A549 (cell line): ENCODE measurements at places on chromosomes 4 and X.

DNA sequence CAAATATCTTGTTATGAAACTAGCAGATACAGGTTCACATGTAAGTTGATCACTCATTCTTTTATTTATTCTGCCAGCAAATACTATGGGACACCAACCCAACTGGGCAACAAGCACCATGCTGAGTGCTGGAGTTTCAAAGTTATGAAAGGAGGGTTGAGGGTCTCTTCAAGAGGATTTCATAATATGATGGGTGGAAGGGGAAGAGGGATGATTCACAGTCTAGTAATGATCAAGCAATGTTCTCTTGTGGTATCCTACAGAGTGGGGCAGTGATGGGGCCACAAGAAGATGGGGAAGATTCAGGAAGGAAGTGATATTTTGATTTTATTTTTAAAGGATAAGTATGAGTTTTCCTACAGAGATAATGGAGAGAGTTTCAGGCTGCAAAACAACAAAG lies 46.2 kb upstream of the TXK start:
- no peak for DNase-seq

DNA sequence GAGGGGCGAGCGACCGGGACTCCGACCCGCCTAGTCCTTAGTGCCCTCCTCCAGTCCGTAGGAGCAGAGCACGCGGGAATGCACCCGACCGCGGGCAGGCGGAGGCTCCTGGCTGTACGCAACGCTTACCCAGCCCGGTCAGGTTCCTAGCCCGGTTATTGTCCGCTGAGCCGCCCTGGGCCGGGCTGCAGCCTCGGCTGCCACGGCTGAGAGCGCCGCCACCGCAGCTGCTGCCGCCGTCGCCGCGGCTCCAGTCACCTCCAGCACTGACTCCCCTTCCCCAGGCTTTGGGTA lies at the start of gene AMER1:
AMER1 (minus strand) TSS at position 268 of the 294 bp plus-strand sequence. CDS start 12,422 bp downstream, outside the sequence.
- no peak for DNase-seq

DNA sequence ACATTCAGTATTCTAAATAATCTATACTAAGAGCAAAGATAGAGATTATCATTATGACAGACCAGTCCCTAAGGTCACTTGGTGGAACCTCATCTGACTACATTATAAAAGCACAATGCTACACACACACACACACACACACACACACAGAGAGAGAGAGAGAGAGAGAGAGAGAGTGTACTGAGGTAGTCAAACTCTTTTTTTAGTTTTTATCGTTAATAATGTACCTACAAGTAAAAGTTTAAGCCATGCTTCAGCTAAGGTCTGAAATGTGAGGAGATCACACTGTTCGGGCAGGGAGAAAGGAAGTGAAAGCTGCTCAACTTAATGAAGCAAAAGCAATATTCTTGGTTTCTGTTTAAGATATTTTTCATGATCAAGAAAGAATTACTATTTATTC lies 75.8 kb upstream of the CCDC160 start:
- no peak for DNase-seq

- DNase-seq: no peak
Observed at GRCh38 chrX:112759512-112759911, 79.8 kb upstream of the LHFPL1 start.

- no peak for DNase-seq
Observed at GRCh38 chr4:82124365-82124764, 249.4 kb downstream of the HNRNPD start.

GRCh38 chrX:20988118-20988517 lies 386.1 kb upstream of the CNKSR2 start:
- DNase-seq: no peak

DNA sequence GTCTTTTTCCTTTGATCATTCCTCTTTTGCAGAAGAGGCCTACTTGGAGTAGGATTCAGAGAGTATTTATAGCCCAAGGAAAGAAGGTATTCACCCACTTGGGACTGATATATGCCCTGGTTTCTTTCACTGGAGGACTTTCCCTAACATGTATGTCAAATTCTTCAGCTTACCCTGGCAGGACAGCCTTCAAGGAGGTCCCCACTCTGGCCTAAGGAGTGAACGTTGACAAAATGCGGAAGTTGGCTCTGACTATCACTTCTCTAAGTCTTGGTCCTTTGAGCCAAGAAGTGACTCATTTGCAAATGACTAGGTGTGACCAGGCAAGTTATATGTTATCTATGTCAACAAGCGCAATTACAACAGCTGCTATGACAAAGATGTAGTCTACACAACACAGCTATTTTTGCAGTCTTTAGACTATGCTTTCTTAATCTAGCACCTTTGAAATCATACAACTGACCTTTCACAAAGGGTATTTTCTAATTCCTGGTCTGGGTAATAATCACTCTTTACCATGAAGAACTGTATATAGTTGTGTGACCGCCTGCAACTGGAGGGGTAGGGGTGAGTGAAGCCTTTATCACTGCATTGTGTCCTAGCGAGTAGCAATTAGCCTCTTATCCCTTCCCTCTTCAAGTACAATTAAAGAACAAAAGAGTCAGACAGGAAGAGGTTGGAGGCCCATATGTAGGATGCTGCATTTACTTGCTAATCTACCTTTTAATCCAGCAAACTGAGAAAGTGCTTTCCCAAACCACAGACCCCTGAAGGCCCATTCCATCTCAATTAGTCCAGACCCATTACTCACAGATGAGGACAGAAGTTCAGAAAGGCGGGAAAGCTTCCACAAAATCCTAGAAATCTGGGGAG lies 50.1 kb downstream of the RASGEF1B start:
- no peak for DNase-seq

DNA sequence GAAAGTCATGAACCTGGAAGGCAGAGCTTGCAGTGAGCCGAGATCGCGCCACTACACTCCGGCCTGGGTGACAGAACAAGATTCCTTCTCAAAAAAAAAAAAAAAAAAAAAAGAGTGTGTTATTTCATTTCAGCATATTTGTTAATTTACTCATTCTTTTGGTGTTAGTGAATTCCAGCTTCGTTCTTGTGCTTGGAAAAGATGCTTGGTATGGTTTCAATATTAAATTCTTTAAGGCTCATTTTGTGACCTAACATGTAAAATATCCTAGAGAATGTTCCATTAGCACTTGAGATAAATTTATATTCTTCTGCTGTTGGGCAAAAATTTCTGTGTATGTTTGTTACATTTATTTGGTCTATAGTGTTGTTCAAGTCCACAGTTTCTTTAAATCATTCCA lies 66.8 kb downstream of the SPIN3 start:
- no peak for DNase-seq

- DNase-seq: no peak
Observed at GRCh38 chr4:173909294-173909693, 374.2 kb downstream of the FBXO8 start.

- DNase-seq: no peak
Observed at GRCh38 chr4:39996811-39997210, 19.1 kb upstream of the PDS5A start.

- peak; percentile 9 for DNase-seq
Observed at GRCh38 chr4:117447925-117448324, 362.5 kb upstream of the TRAM1L1 start.

DNA sequence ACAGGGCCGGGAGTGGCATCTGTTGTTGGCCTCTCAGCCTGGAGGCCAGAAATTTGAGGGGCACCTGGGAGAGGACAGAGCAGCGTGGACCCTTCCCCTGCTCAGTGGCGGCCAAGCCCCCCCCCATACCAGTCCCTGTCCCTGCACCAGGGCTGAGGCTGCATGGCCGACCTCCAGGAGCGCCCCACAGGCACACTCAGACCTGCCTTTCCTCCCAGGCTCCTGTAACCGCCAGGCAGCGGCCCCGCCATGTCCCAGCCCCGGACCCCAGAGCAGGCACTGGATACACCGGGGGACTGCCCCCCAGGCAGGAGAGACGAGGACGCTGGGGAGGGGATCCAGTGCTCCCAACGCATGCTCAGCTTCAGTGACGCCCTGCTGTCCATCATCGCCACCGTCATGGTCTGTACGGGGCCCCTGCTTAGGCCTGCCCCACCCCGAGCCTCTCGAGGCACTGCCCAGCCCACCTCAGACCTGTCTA lies 15.3 kb downstream of the TMEM175 start:
- no peak for DNase-seq

DNA sequence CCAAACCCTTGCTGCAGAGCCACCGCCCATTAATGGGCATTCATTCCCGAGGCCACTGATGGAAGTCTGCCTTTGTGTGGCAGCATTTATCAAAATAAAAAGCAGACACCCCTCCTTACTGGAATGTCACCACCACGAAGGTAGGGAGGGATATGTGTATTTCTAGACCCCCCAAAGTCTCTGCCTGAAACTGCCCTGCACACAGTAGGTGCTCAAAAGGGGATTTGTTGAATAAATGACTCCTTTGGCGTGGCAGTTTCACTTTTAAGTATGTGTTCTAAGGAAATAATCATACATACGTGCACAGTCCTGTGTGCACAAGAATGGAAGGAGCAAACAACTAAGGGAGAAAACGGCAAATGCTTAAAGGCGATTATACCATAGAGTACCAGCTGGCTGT lies 23.6 kb upstream of the GLOD5 start:
- no peak for DNase-seq

DNA sequence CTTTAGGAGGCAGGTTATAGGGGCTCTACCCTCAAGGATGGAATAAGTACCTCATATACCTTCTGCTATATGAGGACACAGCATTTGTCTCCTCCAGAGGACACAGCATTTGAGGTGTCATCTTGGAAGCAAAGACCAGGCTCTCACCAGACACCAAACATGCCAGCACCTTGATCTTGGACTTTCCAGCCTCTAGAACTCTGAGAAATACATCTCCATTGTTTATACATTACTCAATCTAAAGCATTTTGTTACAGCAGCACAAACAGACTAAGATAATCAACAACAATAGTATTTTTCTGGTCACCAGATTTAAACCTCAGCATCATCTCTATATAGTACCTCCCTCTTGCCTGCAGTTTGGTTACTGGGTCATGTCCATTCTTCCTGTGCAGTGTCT lies 237.5 kb upstream of the KLF3 start:
- DNase-seq: no peak

DNA sequence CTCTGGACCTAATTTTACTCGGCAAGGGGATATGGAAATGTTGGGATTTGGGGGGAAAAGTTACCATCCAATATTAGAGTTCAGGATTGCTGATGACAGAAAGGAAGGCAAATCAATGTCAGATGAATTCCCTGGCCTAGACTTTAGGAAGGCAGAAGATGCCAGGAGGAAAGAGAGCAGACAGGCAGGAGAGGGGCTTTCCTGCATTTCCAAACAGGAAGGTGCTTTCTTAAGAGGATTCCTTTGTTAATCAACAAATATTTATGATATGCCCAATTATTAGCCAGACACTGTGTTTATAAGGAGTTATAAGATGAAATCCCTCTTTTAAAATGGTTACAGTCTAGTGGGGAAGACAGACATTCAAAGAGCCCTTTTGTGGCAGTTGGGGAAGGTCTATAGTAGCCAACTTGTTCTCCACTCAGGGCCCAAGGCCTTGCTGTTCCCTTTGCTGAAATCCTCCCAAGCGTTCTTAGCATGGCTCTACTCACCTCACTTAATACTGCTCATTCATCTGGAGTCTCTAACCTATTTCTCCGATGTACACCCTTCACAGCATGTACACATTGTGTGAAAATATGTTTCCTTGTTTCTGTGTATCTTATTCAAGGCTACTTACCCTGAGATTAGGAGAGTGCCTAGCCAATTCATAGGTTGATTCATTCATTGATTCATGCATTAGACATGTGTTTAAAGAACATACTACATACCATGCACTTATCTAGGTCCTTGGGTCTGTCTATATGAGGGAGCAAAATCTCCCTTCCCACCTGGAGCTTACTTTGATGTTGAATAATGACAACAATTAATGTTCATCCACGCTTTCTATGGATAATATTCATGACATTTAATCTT lies 5.3 kb downstream of the IGFBP7 start:
- DNase-seq: no peak

GRCh38 chrX:46208225-46208854 lies 336.9 kb downstream of the ZNF674 start:
- DNase-seq: no peak

DNA sequence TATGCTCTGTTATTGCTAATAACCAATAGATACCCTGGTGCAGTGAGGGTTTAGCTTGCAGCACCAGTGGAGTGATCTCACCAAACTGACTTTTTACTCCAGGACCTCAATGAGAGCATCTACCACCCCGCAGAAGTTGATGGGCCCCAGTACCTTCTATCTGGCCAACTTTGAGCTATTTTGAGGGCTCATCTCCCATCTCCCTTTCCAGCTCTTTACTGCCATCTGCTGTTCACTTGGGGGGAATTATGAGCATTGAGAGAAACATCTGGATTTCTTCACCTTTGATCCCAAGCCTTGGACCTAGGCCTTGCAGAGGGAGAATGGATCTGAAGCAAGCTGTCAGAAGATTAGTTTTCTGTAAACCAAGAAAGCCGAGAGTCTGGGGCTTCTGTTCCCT lies 143.6 kb downstream of the TMEM164 start:
- DNase-seq: peak; percentile 52

GRCh38 chr4:184421533-184422155 lies 52.7 kb downstream of the IRF2 start:
- DNase-seq: no peak

DNA sequence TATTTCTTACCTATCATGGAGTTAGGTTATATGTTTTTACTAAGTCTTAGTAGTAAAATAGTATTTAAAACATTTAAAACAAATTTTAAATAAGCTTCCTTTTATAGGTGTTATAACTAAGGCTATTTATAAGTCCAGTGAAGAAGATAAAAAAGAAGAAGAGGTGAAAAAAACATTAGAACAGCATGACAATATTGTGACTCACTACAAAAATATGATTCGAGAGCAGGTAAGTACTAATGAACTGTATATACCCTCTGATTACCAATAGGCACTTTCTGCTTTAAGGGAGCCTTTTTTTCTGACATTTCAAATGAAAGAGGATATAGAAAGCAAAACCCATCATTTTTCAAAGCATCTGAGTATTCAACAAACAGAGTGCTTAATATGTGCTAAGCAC lies 76.6 kb downstream of the USO1 start:
- no peak for DNase-seq

DNA sequence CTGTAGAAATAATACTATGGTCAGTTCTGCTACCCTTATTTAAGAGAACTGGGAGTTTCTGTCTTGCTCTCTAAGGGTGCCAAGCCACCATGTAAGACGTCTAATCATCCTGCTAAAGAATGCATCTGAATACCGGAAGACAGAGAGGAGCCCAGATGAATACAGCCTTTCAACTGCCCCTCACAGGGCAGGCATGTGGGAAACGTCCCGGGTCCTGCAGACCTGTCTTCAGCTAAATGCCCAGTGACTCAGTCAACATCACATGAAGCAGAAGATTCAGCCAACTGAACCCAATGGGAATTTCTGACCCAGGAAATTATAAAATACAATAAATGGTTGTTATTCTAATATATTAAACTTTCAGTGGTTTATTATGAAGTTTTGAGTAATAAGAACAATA lies 2141.0 kb upstream of the AGA start:
- no peak for DNase-seq
